ENCODE measurements at places on chromosomes 1 and 21. TPM values are rescaled to one million over a fixed set of nuclear protein-coding genes. Genes with fewer than 3 reads are reported as not detected.

KRTAP19-3 gene
- not detected for total RNA-seq

AK4 gene
- 23.1 TPM for total RNA-seq

CADM3 gene
- total RNA-seq = 0.09 TPM

CA6 gene
- not detected for total RNA-seq

LEPROT gene
- total RNA-seq = 60.6 TPM

PCAT6 gene
- total RNA-seq = not detected

PLCH2 gene
- total RNA-seq = under 0.01 TPM

BSDC1 gene
- total RNA-seq = 75.7 TPM
